ENCODE measurements at places on chromosomes 5 and 9.

- DNase-seq: no peak
These were observed 21.5 kb upstream of the RNF20 start for GRCh38 chr9:101512116-101512515.

GRCh38 chr9:97892421-97892820, 29.9 kb downstream of the TRMO start:
- DNase-seq: no peak

GRCh38 chr9:38316166-38316780, 76.2 kb upstream of the ALDH1B1 start:
- DNase-seq: no peak

DNA sequence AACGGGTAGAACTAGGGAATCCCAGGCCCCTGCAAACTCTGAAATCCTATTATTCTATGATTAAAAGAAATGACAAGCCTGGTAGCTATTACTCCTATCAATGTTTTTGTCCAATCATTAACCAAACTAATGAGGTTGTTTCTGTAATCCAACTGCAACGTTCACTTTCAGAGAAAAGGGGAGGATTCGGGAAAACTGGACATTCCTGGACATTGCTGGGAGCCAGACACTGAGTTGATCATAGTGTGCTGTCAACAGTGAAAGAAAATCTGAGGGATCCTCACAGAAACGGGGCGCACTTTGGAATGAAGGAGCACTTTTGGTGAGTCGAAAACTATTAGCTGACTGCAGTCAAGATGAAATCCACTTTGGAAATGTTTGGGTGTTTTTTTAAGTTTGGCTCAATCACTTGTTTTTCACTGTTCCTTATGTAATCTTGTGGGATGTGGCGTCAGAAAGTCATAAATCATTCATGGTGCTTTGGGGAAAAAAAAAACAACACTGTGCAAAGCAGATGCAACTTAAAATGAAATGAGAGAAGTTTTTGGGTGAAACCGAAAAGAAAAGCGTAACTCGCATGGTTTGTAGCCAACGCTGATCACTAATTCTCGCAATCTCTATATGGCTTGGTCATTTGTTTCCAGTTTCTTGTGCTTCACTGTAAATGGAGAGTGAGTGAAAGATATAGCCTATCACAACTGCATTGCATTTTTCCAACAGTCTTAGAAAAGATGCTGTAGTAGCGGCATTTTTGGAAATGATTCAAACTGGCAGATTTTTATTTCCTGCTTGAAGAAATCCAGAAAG, 51.2 kb upstream of the ADRA1B start:
- DNase-seq: no peak
